T-helper 17 cell (primary cell): ENCODE measurements at places on chromosomes 12 and 14.

GRCh38 chr12:44031472-44032185 lies 195.7 kb downstream of the TMEM117 start:
- no peaks in the 10 kb centered on the region for H3K36me3 ChIP-seq
- no peak for DNase-seq
- H3K27me3 ChIP-seq: no peaks in the 10 kb centered on the region
- no peaks in the 10 kb centered on the region for H3K4me1 ChIP-seq

GRCh38 chr12:104526751-104527150 lies 70.0 kb downstream of the CHST11 start:
- H3K4me1 ChIP-seq: peaks cover 58% of the 10 kb centered on the region
- no peak overlapping the region for H3K4me3 ChIP-seq
- no peak for DNase-seq
- H3K36me3 ChIP-seq: peaks cover 5% of the 10 kb centered on the region
- H3K27me3 ChIP-seq: no peaks in the 10 kb centered on the region

DNA sequence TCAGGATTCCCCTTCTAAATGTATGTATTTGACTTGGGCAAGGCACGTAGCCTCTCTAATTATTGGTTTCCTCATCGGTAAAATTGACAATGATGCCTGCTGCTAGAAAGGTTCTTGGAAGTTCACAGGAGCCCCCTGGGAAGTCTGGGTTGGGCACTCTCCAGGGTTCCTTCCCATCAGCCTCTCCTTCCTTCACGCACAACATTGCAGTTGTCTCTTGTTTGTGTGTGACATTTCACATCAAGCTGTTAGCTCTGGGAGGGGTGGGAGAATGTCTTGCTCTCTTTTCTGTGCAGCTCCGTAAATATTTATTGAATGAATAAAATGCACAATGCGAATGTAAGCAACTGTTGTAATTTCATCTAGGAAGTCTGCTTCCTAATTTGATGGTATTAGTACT lies 153.2 kb upstream of the PRICKLE1 start:
- H3K4me1 ChIP-seq: no peaks in the 10 kb centered on the region
- no peaks in the 10 kb centered on the region for H3K27me3 ChIP-seq
- no peak overlapping the region for H3K27ac ChIP-seq
- no peaks in the 10 kb centered on the region for H3K36me3 ChIP-seq

DNA sequence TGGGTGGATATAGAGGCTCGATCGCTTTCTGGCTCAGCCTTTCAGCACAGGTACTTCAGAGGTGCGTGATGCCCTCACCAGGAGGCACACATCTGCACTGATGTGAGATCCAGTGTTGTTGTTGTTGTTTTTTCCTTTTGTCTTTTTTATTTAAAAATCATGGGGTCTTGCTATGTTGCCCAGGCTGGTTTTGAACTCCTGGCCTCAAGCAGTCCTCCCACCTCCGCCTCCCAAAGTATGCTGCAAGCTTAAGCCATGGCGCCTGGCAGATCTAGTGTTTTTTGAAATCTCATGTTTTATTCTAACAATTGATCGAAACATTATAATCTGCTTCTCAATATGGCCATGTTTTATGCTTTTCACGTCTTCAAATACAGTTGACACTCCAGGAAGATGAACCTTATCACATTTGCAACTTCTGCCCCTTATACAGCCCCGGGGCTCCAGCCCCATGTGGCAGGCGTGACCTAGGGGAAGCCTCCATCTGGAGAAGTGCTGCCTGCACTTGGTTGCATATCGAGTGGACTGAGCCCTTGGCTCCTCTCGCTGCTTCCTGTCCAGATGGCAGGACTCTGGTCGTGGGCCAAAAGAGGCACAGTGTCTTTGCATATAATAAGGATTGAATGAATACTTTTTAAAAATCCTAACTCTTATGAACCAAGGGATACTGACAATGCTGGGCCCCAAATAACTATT lies 71.7 kb downstream of the TRAF3 start:
- H3K4me1 ChIP-seq: peaks cover 16% of the 10 kb centered on the region
- H3K27ac ChIP-seq: peak overlapping the region; percentile 84
- H3K36me3 ChIP-seq: peaks cover 5% of the 10 kb centered on the region
- H3K27me3 ChIP-seq: no peaks in the 10 kb centered on the region

GRCh38 chr12:102891756-102892155 lies 25.3 kb downstream of the PAH start:
- no peak overlapping the region for H3K27ac ChIP-seq
- no peaks in the 10 kb centered on the region for H3K36me3 ChIP-seq
- no peak overlapping the region for H3K4me3 ChIP-seq

GRCh38 chr12:47082283-47082682 lies 2.5 kb upstream of the AMIGO2 start:
- peaks cover 62% of the 10 kb centered on the region for H3K4me1 ChIP-seq
- H3K27me3 ChIP-seq: no peaks in the 10 kb centered on the region
- peak overlapping the region; percentile 99 for H3K27ac ChIP-seq
- DNase-seq: no peak
- H3K4me3 ChIP-seq: peak overlapping the region; percentile 33

DNA sequence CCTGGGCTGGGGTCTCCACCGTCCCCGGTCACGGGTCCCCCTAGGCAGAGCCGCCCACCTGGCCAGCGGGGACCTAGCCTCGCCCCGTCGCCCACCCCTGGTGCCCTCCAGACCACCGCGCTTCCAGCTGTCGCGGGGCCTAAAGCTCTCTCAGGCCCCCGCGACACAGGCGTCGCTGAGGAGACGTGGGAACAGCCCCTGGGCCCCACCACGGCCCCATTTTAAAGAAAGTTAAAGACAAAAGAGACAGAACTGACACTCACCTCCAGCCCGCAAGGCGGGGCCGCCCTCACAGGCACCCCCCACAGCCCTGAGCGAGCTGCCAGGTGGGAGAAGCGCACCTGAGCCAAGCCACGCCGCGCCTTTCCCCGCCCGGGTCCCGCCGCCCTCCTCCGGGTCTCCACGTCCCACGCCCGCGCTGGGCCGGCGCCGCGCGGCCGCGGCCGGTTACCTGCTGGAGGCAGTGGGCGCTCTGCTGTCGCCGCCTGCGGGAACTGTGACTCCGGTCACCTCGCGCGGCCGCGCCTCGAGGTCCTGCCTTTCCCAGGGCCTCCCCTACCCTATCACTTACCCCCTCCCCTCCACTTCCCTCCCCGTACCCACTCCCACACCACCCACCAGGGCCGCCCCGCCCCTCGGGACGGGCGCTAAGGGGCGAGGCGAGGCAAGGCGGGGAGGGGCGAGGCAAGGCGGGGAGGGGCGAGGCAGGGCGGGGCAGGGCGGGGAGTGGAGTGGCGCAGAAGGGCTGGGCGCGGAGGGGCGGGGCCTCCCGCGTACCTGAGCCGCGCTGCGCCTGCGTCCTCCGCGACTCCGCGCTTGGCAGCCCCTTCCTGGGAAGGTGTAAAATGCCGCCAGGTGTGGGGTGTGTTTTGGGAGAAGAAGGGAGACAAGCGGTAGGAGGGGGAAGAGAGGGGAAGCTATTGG lies 31.2 kb downstream of the TC2N start:
- peaks cover 4% of the 10 kb centered on the region for H3K36me3 ChIP-seq
- peak; percentile 95 for DNase-seq
- peaks cover 43% of the 10 kb centered on the region for H3K4me1 ChIP-seq
- H3K27ac ChIP-seq: peak overlapping the region; percentile 81

DNA sequence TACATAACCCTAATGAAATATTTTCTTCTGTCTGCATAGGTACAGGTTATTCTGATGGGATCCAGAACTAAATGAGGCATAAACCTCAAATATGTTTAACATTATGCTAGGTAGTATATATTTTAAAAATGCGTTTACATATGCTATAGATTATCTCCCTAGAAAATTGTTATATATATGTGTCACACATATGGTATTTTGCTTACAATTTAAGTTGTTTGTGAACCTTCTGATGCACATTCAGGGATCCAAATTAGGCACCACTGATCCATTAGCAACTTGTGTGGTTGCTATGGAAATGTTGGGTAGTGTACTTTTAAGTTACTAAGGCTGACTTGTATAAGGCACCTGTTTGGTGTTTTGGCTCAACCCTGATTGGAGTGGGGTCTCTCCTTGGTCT lies 456.7 kb downstream of the AEBP2 start:
- no peaks in the 10 kb centered on the region for H3K36me3 ChIP-seq
- H3K27me3 ChIP-seq: peaks cover 6% of the 10 kb centered on the region
- peaks cover 9% of the 10 kb centered on the region for H3K4me1 ChIP-seq
- DNase-seq: no peak
- no peak overlapping the region for H3K4me3 ChIP-seq

DNA sequence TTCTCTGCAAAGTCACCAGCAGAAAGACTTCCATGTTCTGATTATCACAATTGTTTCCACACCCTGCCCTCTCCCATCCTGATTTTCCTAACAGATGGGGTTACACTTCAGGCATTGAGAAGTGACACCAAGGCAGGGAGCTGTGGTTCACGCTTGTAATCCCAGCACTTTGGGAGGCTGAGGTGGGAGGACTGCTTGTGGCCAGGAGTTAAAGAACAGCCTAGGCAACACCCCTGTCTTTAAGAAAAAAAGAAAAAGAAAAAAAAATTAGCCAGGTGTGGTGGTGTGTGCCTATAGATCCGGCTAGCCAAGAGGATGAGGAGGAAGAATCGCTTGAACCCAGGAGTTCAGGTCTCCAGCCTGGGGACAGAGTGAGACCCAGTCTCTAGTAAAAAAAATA lies 5.2 kb downstream of the PPP1CC start:
- no peak for DNase-seq
- peak overlapping the region; percentile 87 for H3K4me3 ChIP-seq
- no peaks in the 10 kb centered on the region for H3K27me3 ChIP-seq
- peaks cover 3% of the 10 kb centered on the region for H3K36me3 ChIP-seq

- H3K36me3 ChIP-seq: peaks cover 10% of the 10 kb centered on the region
- H3K27me3 ChIP-seq: peaks cover 63% of the 10 kb centered on the region
Observed at GRCh38 chr12:107780298-107780697, 5.8 kb downstream of the ASCL4 start.

GRCh38 chr14:101370593-101371569 lies 190.4 kb upstream of the DIO3 start:
- H3K27me3 ChIP-seq: peaks cover 68% of the 10 kb centered on the region
- no peak for DNase-seq
- H3K4me1 ChIP-seq: no peaks in the 10 kb centered on the region
- no peak overlapping the region for H3K4me3 ChIP-seq

DNA sequence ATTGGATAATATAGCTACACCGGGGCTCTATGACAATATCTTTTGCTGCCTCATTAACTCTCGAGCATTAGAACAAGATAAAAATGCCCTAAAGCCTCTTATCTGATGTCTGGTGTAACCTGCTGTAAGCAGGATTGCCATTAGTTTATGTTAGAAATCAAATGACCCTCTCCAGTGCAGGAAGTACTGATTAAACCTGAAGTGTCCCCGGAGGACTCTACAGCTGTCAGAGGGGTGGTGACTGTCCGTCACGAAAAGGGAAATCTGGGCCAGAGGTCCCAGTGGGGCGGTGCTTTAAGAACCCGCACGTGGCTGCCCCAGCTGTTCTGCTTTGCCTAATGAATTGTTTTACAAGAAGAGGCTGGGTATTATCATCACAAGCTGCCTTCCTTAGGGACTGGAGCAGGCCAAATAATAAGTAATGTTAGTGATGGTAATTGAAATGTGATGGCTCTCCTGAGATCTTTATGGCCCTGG lies 55.7 kb downstream of the LIN52 start:
- no peaks in the 10 kb centered on the region for H3K27me3 ChIP-seq
- peaks cover 8% of the 10 kb centered on the region for H3K4me1 ChIP-seq
- no peaks in the 10 kb centered on the region for H3K36me3 ChIP-seq
- no peak overlapping the region for H3K4me3 ChIP-seq
- no peak overlapping the region for H3K27ac ChIP-seq
- DNase-seq: no peak

DNA sequence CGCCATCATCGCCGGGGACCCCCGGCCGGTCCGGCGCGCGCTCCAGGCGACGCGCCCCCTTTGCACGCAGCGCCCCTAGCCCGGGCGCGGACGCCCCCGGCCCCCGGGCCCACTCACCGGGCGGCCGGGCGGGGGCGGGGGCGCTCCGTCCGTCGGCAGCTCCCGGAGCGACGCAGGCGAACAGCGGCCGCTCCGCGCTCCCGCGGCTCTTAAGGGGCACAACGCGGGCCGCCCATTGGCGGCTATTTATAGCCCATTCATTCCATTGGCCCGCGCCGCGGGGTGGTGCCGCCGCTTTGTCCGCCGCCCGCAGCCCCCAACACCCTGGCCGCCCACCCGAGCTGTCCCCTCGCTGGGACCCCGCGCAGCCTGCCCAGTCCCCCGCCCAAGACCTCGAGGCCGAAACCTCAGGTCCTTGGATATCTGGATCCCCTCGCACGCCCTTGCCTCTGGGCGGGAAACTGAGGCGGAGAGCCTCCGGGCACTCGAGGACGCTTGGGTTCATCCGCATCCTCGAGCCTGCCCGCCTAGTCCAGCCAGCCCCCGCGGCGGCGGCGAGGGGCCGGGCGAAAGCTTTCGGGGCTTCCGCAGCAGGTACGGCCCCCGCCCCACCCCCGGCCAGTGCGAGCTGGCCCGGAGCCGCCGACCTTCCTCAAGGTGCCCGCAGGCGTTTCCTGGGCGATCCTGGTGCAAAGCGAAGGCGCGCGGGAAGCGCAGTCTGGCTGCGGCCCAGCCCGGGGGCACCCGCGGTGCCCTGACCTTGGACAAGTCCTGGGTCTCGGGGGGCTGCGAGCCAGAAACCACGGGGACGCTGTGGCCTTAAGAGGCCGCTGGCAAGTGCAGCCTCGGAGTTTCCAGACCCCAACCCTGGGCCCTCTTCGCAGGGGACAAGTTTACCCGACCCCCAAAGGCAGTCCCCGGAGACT lies at the start of gene CKB:
Gene CKB (minus strand): TSS at position 182 of the 926 bp plus-strand sequence. CDS start 337 bp downstream, outside the sequence.
- peak within 1 kb of the TSS; percentile 63 for H3K4me3 ChIP-seq
- no peak for DNase-seq
- H3K27me3 ChIP-seq: no peaks in the 10 kb centered on the region

DNA sequence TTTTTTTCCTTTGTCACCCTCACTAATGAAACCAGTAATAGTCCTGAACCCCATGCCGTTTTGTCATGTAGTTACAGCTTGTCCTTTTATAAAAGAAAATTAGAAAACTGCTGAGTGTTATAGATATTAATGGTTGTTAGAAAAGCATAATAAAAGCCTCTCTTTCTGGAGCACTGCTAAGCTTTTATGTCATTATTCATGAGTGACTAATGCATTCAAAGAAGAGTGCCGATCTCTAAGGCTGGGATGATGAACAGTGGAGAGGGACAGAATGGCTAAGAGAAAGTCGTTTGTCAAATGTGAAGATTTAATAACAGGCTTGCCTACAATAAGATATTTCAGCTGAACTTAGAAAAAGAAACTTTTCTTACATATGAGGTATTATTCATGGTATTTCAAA lies 121.6 kb downstream of the MGAT4C start:
- no peak for DNase-seq
- no peaks in the 10 kb centered on the region for H3K27me3 ChIP-seq
- H3K4me3 ChIP-seq: no peak overlapping the region
- H3K36me3 ChIP-seq: no peaks in the 10 kb centered on the region
- H3K4me1 ChIP-seq: no peaks in the 10 kb centered on the region
